Inflammatory macrophage treated with lipopolysaccharide for 1 hour (primary cell): ENCODE measurements at places on chromosomes 4 and X.

DNA sequence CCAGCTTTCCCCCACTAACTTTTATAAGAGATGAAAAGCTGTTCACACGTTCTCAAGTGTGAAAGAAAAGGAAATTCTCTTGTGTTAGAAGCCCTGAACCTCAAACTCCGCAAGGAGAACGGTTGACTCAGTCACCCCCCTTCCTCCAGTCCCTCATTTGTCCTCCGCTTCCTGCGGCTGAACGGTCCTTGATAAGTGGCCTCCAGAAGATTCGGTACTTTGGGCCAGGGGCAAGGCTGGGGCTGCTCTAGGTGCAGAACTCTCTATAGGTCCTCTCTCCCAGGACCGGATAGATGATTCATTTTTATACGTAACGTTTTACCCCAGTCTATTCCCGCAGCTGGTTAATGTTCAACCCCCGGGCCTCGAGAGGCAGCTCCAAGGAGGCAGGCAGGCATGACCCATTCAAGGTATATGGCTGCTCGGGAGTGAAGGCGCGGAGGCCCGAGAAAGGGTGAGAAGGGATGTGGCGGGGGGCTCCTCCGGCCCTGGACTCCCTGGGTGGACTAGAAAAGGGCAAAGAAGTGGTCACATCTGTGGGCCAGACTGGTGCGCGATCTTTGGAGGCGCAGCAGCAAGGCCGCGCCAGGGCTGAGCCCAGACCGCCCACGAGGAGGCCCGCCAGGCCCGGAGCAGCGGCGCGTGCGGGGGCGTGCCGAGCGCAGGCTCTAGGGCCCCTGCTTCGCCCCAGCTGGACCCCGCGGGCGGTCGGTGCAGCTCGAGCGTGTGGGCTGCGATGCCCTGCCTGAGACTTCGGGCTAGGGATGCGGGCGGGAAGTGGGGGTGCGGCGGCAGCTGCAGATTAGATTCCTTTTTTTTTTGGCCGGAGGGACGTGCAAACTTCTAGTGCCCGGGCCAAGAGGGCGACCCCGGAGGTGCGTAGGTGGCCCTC, 11.7 kb downstream of the PITX2 start:
- no peak for DNase-seq

- no peak for DNase-seq
Observed at GRCh38 chr4:2166253-2166652, 75.7 kb downstream of the HAUS3 start.

DNA sequence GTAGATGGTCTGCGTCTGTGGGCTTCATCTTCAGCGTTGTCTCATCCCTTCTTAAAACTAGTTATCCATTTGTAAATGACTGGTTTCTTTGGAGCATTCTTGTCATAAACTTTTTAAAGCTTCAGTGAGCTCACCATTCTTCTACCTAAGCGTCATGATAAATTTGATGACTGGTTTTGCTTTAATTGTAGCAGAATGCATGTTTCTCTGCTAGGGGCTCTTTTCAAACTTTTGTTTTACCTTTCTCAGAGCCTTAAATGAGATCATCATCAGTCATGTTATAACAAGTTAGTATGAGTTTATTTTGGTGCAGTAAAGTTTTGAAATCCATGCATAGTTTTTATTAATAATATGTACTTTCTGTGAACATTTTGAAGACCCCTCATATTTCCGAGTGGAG, 6.3 kb upstream of the ADGRL3 start:
- DNase-seq = no peak

DNA sequence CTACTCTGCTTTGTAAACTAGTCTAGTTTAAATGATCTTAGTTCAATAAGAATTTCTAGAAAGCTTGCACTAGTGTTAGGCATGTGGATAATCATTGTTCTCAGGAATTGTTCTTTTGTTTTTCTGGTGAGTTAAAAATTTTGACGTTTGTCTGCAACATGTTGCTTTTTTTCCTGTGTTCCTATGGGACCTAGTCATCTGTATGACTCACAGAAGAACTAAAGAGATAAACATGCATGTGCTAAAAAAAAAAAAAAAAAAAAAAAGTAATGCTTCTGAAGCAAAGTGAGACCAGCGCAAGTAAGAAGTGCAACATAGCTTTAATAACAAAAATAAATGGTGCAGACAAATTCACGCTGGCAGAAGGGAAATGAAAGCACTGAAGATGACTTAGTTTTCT, 471.2 kb downstream of the IQCM start:
- no peak for DNase-seq

DNA sequence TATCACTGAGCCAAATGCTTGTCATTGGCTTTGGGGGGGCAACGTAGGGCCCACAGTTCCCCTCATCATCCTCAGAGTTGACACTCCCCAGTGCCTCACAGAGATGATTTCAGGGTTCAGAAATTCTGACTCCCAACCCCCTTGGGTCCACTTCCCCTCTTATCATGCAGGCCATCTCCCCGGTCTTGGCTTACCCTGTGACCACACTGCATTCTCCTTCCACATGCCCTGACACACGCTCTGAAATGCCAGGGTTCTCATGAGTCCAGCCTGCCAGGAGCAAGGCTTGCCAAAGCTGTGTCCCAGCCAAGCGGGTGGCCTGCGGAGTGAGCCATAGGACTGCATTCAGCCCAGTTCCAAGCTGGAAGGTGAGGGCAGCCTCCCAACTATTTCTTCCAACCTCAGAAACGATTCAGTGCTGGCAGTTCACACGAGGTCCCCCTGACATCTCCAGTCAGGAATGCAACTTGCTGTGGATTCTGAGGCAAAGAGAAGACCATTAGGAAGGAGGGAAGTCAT, 101.2 kb downstream of the SMIM20 start:
- DNase-seq = no peak

- DNase-seq = no peak
Observed at GRCh38 chr4:97548943-97549583, 594.2 kb downstream of the STPG2 start.

- DNase-seq = no peak
Observed at GRCh38 chr4:105633241-105633640, 75.2 kb downstream of the INTS12 start.
